Activated CD8-positive, alpha-beta memory T cell treated with anti-CD3 and anti-CD28 coated beads, Interleukin-2, amount 50 U/mL, for 4 hours (primary cell): ENCODE measurements at places on chromosomes 11 and 22.

GRCh38 chr22:17785185-17786184 is 11.2 kb upstream of the BID start:
- DNase-seq, result peak; percentile 76

DNA sequence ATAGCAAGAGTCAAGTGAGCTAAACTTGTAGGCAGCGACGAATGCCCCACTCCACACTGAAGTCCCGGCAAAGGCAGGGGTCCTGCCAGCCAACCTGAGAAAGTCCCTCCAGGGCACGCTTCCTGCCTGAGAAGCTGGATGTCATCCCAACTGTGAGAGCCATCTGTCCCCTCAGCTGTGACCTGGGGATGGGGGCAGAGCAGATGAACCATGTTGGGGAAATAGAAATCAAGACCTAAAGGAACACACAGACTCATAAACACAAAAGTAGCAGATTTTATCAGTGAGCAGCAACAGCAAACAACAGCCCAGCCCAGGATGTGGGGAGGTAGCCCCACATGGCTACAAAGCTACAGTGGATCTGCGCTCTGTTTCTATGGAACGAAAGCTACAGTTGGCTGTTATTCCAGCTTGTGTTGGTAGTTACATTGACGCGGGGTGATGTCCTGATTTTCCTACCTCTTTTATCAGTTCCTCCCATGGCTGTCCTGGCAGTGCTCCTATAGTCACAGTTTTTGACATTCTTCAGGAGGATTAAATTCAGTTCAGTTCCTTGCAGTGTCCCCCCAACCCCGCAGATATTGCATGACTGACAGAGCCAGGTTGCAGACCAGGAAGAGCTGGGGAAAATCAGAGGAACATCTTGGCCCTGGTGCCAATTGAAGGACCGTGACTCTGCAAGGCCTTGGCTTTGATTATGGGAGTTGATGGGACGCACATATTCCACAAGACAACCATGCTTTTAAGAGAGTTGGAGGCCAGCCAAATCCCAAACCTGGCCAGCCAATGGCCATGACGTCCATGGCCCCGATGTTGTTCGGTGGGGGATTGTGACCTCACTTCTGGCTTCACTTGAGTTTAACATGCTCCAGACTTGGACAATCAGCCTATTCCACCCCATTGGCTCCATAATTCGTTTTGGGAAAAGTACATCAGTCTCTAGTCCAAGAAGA is 14.6 kb downstream of the MRGPRD start:
- no peak for DNase-seq

GRCh38 chr11:121478226-121478894 is 25.6 kb upstream of the SORL1-AS1 start:
- no peak for DNase-seq

GRCh38 chr22:23277583-23278295 is 97.4 kb downstream of the BCR start:
- DNase-seq, result no peak

DNA sequence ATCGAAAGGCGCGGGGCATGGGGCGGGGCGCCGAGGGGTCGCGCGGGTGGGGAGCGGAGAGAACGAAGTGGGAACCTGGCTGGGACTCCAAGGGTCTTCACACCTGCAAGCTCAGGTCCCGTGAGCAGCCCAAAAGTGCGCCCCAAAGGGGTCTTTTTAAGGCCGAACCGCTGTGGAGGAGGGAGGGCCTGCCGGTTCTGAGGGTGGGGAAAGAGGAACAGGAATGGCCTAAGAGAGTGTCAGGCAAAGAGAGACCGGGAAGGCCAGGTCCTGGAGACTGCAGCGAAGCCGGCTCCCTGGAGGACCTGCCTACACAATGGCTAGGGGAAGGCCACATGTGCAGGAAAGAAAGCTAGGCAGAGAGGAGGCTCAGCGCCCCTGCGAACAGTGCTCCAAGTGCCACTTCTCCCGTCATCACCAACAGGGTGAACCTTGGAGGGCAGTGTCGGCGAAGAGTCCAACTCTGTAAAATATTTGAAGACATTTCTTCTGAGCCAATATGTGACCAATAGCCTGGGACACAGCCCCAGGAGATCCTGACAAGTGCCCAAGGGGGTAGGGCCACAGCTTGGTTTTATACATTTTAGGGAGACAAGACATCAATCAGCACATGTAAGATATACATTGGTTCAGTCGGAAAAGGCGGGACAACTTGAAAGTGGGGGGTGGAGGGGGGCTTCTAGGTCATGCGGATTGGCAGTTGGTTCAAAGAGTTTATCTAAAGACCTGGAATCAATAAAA is 710 bp upstream of the DGCR2 start:
- no peak for DNase-seq

DNA sequence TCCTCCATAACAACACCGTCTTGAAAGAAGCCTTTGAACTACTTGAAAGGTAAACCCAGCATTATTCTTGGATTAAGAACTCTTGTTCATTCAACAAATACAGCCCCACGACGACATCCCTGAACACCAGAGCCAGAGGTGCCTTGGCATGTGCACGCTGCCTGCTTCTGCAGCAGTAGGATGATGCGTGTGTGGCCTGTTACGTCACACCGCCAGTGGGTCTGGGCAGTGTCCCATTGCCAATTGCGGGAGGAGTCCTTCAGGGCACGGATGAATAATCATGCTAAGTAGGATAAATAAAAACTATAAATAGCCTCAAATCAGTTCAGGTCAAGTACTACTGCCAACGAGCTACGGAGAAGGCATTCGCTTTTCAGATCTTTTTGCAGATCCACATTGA is 380.5 kb downstream of the SHANK2 start:
- DNase-seq, result no peak
